ENCODE measurements at places on chromosomes 3 and 15.

DNA sequence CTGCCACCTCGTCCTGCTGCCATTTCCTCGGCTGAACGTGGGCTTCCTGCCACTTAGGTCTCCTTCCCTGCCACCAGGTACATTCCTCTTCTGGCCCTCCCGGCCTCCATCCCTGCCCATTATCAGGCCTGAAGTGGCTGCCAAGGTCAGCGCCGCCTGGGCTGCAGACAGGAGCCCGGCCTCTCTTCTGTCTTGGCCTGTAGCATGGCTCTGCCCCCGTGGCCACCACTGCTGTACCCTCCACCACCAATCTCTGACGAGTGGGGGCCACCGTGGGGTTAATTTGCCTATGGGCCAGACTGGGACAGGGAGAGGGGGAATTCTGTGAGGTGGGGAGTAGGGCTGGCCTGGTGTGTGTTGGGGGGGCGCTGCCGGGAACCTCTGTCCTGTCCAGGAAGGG is 2.0 kb upstream of the BAHD1 start:
- DNase-seq: no peak

- DNase-seq: no peak
These were observed 6.8 kb downstream of the FBLN2 start for GRCh38 chr3:13555753-13556152.

GRCh38 chr3:8800016-8800415 is 30.6 kb upstream of the OXTR start:
- DNase-seq: no peak

GRCh38 chr3:64595253-64595694 is 92.5 kb downstream of the ADAMTS9 start:
- no peak for DNase-seq

DNA sequence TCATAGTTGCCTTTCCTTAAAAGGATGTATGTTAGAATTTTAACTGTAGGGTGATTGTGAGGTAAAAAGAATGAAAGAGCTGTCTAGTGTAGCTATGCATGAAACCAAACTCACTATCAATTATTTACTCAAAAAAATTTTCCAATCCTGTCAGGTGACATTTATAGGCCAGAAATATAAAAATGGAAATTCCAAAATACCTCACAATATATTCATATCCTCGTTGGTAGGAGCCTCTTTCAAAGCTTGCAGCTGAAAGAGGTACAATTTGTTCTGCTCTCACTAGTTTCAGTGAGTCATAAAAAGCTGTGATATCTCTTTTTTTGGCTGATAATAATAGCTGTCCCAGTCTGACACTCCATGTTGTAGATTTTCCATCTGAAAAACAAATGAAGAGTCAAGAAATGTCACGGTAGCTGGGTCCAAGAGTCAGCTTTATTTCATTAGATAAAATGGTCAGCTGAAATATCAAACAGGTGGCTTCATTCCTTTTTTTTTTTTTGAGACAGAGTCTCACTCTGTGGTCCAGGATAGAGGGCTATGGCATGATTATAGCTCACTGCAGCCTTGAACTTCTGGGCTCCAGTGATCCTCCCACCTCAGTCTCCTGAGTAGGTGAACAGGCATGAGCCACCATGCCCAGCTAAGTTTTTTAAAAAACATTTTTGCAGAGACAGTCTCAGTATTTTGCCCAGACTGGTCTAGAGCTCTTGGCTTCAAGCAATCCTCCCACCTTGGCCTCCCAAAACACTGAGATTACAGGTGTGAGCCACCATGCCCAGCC is 50.8 kb upstream of the XRN1 start:
- no peak for DNase-seq

GRCh38 chr15:57552678-57553334 is 38.9 kb upstream of the MYZAP start:
- DNase-seq: no peak

DNA sequence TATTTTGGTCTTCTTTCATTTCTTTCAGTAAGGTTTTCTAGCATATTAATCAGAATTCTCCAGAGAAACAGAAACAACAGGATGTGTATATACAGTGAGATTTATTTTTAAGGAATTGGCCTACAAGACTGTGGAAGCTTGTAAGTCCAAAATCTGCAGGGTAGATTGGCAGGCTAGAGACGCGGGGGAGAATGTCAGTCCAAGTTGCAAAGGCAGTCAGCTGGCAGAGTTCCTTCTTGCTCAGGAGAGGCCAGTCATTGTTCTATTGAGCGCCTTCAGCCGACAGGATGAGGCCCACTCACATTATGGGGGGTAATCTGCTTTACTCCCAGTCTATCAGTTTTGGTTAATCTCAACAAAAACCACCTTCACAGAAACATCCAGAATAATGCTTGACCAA is 133.4 kb upstream of the UBE3A start:
- DNase-seq: no peak

DNA sequence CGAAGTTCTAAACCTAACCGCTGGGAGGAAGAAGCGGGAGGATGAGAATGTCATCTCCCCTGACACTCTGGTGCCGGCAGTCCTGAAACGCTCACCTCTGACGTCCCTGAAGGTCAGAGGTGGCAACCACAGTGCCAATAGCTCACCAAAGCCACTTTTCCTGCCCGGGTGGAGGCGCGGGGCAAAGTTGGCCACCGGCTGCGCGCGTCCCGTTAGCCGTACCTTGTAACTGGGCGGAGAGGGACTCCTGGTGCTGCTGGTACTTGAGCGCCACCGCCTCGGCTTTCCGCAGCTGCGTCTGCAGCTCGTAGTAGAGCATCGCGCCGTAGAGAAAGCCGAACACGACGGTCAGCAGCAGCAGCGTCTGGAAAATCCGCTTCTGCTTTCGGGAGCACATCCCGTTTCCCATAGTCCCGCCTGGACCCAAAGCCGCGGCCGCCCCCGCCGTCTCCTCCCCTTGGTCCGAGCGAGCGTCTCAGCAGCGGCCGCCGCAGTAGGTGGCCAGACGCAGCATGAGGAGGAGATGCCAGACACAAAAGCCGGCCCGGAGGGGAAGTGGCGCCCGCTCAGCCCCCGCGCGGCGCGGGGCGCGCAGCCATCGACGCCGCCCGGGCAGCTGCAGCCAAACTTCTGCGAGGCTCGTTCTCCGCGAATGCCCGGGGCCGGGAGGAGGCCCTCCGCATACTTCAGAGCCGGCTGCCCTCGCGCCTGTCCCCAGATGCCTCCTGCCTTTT is 680 bp downstream of the GOLIM4 start:
- peak; percentile 27 for DNase-seq
